Hippocampal formation (tissue), 2 donors: ENCODE measurements at places on chromosomes 1 and 21.

DNA sequence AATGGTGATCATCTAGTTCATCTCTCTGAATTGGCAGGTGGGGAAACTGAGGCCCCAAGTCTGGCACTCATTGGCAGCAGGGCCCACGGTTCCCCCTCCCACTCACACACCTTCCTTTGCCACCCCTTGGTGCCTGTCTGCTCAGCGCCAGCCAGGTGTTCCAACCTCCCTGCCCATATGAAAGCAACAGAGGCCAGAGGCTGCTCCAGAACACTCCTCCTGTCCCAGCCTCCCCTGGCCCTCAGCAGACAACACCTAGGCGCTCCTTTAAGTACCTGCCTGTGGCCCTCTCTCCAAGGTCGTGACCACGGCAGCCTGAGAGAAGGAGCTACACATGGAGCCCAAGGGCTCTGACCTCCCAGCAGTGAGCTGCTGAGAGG lies 362.3 kb upstream of the VAMP3 start:
- DNase-seq = no peak

DNA sequence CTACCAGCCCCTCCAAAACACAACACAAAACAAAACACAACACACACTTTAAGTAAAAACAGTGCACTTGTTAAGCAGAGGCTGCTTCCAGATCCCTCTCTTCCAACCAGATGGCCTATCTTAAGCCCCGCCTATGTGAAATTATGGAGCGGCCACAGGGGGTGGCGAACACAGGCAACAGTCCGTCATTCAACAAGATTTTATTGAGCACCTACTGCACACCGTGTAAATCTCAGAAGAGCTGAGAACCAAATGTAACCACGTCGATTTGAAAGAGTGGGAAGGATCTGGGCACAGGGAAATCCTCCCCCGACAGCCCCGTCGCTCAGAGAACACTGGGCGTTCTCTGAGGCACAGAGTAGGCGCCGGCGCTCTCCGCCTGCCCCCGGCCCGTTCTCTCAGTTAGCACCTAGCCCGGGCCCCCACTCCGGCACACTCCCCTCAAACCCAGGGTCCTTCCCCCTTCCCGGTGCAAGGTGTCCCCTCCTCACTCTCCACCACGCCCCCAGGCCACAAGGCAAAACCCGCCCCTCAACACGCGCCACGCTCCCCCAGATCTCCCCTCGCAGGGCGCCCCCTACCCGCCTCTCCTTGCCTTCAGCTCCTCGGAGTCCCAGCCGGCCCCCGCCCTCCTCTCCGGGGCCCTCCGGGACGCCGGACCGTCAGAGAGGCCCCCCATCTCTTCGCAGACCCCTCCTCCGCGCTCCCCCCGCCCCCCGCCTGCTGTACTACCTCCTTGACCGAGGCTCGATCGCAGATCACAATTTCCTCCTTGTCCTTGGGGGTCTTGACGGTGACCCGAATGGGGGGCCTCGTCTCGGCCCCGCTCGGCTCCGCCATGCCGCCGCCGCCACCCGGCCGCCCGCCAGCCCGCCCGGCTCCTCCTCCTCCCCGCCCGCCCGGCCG lies 483 bp downstream of the UBQLN4 start:
- no peak for DNase-seq

DNA sequence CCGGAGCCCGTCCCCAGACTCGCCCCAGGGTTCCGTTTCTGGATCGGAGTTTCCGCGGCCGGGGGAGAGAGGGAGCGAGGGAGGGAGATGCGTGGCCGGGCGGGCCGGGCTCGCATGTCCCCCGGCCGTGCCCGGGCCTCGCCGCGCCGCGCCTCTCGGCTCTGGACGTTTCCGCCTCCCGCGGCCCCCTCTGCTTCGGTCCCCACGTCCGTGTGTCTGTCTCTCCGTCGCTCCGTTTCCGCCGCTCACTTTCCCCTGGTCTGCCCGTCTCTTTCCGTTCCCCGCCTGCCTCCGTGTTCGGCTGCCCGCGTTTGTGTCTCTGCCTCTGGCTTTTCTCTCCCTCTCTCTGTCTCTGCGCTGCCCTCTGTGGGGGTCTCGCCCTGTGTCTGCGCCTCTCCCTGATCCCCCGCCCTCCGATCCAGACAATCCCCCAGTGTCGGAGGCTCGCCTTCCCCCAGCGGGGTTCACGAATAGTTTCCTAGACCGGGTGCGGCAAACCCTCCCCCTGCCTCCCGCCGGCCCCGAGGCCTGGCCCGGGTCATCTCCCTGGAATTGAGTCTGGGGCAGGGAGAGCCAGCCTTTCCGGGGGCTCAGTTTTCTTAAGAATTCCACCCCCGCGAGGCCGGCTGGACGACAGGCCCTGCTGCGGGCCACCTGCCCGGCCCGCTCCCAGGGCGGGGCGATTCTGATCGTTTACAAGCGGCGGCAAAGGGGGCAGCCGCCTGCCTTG lies 735 bp downstream of the NBL1 start:
- no peak for DNase-seq

DNA sequence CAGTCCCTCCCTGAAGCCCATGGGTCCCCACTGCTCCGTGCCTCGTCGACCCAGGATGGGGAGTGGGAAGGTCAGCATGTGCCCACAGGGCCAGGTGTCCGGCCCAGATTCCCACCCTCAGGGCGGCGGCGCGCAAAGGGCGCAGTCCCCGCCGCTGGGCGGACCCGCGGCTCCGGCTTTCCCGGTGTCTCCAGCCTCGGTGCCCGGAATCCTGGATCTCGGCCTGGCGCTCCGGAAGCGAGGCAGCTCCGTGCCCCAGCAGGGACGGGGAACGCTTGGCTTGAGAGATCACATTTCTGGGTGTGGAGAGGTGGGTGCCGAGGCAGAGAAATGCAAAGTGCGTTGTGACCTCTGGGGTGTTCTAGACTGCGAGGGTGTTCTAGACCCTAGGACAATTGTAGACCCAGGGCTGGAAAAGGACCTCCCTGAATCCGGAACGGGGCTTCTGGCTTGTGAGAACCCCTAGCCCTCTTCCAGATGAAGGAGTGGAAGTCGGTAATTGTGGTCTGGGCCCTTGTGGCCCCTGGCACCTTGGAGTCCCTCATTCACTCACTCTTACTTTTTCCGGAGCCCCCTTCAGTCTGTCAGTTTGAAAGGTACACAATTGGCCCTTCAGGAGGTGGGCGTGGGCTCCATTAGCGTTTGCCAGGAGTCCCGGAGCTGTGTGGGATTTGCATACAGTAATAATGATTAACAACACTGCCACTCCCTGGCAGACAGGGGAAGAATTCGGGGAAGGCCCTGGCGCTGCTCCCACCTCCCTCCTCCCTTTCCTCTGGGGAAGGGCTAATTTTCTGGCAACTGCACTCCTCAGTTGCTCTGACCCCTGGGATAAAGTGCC lies 1.6 kb upstream of the KCND3 start:
- DNase-seq = peak; percentile 60

GRCh38 chr21:17795146-17796036 lies 23.8 kb downstream of the C21orf91 start:
- DNase-seq = no peak

- DNase-seq = no peak
Observed at GRCh38 chr1:197140121-197140520, 6.3 kb downstream of the ASPM start.

- no peak for DNase-seq
Observed at GRCh38 chr1:236395230-236395946, 1.3 kb downstream of the EDARADD start.
